ENCODE measurements at places on chromosomes 1 and 21.

DNA sequence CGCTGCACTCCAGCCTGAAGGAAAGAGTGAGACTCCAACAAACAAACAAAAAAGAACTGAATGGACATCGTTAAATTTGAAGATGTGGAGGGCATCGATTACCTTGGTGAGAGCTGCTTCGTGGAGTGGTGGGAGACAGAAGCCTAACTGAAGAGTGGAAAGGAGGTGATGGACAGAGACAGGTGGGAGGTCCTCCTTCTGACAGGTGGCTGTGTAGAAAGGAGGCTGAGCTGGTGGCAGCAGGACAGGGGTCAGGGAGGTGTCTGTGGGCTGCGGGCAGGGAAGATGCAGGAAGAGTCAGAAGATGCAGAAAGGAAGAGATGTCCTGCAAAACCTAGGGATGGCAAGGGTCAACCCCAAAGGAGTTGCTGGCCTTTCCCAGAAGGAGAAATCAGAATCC lies 30.5 kb downstream of the C1orf216 start:
- no peak for DNase-seq

GRCh38 chr1:29650041-29650400 lies 413.7 kb downstream of the PTPRU start:
- no peak for DNase-seq

GRCh38 chr1:201758499-201759050 lies 70.4 kb upstream of the IPO9 start:
- DNase-seq: no peak

GRCh38 chr1:61284936-61285335 lies 202.6 kb downstream of the NFIA start:
- no peak for DNase-seq

- DNase-seq: no peak
Observed at GRCh38 chr1:171166361-171166760, 18.7 kb upstream of the FMO2 start.

GRCh38 chr1:58927041-58927721 lies 143.3 kb upstream of the JUN start:
- no peak for DNase-seq

DNA sequence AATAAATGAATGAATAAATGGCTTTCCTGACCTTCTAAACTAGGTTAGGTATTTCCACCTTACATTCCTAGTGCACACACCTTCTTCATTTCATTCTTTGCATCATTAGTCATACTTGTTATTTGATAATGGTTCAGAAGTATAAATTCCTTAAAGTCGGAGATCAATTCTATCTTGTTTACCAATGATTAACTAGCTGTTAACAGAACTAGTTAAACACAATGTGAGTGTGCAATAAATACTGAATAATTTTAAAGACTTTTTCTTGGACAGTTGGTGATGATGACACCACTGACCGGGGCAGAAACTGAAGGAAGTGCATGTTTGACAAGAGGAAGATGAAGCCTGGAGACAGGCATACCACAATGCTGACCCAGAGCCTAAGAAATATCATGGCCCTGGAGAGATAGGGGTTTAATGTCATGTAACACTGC lies 207.1 kb upstream of the DEPDC1 start:
- DNase-seq: no peak

DNA sequence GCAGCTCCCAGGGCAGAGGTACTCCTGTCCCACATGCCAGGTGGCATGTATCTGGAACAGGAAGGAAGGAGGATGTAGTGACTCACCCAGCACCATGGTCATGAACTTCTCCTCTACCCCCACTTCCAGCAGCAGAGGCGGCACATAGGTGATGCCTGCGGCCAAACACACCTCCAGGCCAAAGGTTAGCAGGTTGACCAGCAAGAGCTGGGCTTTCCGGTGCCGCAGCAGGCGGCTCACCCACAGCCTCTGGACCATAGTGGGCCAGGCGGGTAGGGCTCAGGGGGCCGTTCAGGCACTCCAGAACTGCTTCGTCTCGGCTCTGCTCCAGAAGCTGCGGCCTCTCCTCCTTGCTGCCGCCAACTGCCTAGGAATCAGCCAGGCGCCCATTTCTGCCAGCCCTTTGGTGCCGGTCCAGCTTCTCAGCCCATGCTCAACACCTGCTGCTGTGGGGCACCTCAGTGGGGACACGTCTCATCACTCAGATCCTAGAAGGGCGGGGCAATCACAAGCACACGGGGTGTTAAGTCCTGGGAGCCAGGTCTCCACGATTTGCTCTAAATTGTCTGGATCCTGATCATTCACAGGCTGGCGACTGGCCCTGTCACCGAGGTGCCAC lies 15.8 kb downstream of the SLC45A3 start:
- DNase-seq: no peak

GRCh38 chr1:35029761-35030160 lies 2.0 kb downstream of the ZMYM6 start:
- DNase-seq: no peak

DNA sequence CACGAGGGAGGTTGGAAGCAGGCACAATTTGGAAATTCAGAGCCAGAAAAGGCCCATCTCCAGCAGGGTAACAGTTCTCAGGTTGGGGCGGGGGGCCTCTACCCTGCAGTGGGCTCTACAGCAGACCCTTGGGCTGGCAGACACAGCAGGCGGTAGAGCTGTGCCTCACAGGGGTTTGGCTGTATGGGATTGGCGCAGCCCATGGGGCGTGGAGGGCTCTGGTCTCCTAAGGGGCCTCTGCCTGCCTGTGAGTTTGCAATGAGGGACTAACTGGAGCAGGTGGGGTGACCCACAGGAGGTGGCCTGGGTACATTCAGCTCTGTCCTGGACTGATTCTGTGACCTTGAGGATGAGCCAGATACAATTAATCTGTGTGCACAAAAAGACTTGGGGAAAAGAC lies 124.1 kb downstream of the CAMTA1 start:
- no peak for DNase-seq

DNA sequence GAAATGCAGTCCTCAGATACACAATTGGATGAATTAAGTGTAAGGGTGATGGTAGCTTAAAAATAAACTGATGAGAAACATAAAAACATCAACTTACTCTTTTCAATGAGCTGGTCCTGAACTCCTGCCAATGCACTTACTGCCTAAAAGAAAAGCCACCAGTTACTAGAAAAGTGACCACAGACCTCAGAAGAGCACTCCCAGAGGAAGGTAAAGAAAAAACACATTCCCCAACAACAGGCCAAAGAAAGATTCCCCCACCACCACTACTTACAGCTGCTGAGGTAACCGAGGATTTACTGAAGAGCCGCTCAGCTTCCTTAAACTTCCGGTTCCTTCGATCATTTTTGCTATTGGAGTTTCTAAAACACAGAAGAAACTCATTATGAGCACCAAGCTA lies 5.4 kb downstream of the MEAF6 start:
- DNase-seq: no peak

DNA sequence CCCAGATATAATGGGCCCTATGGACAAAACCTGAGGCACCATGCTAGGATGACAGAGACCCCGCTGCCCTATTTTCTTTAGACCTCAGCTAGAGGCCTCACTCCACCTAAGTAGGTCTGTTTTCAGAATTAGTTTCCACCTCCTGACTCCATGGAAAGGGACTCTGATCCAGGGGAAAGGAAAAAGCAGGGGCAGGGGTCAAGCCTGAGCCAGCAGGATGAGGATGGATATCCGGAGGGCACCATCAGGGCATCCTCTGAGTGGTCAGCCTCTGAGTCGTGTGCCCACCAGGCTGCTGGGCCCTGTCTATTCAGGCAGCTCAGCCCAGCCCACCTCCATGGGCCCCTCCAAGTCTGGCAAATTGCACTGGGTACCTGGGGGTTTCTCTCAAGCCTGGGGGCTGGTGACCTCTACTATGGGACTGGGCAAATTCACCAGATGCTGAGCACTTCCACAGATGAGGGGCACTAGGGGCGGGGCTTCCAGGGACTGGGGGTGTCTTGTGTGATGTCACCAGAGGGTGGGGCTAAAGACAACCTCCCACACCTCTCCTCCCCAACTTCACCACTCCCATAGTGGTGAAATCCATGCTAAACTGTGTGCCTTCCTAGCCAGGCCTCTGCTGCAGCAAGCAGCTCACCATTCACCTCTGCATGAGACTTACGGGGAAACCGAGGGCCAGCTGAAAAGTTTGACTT lies 5.5 kb downstream of the PAQR7 start:
- no peak for DNase-seq

GRCh38 chr1:25677193-25677773 lies 60.7 kb downstream of the MAN1C1 start:
- DNase-seq: no peak

DNA sequence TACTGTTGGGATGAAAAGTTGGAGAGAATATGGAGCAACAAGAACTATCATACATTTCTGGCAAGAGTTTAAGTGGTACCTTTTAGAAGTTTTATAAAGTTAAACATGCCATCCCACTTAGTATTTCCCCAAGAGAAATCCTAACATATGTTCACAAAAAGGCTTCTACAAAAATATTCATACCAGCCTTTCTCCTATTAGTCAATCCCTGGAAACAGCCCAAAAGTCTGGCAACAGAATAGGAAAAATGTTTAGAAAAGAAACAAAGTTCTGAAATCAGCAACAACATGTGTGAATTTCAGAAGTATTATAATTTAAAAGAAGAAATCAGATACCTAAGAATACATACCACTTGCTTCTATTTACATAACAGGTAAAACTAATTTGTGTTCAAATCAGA lies 271.0 kb downstream of the DSCAM start:
- no peak for DNase-seq

GRCh38 chr1:183282101-183282855 lies 96.2 kb downstream of the LAMC2 start:
- DNase-seq: no peak

GRCh38 chr1:204201348-204202040 lies 5.2 kb upstream of the KISS1 start:
- no peak for DNase-seq

DNA sequence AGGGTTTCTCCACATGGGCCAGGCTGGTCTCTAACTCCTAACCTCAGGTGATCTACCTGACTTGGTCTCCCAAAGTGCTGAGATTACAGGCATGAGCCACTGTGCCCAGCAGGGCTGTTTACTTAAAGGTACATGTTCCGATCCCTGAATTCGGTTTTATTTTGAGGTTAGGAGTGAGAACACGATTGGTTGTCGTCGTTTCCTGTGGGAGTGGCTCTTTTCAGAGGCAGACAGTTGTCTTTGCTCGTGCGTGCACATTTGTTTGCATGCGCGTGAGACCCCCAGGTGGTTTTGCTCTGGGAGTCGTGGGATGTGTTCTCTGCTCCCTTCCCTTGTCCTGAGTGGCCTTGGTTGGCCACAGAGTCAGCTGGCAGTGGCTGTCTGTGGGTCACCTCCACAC lies 60.2 kb downstream of the SKI start:
- DNase-seq: no peak

Data from stimulated activated CD4-positive, alpha-beta T cell treated with anti-CD3 and anti-CD28 coated beads, Interleukin-12 subunit alpha, Interleukin-12 subunit beta, amount 100 ng/mL, for 48 hours (primary cell).